GM19239 (cell line): ENCODE measurements at places on chromosomes 7 and 10.

GRCh38 chr7:46972205-46972604 lies 609.7 kb downstream of the TNS3 start:
- no peak for DNase-seq

- DNase-seq, result no peak
These were observed 299.4 kb downstream of the LRMDA start for GRCh38 chr10:75730847-75731246.

GRCh38 chr10:133071733-133072132 lies 16.0 kb upstream of the ADGRA1 start:
- no peak for DNase-seq

- no peak for DNase-seq
These were observed 162.6 kb downstream of the RAB11FIP2 start for GRCh38 chr10:117884093-117884492.

DNA sequence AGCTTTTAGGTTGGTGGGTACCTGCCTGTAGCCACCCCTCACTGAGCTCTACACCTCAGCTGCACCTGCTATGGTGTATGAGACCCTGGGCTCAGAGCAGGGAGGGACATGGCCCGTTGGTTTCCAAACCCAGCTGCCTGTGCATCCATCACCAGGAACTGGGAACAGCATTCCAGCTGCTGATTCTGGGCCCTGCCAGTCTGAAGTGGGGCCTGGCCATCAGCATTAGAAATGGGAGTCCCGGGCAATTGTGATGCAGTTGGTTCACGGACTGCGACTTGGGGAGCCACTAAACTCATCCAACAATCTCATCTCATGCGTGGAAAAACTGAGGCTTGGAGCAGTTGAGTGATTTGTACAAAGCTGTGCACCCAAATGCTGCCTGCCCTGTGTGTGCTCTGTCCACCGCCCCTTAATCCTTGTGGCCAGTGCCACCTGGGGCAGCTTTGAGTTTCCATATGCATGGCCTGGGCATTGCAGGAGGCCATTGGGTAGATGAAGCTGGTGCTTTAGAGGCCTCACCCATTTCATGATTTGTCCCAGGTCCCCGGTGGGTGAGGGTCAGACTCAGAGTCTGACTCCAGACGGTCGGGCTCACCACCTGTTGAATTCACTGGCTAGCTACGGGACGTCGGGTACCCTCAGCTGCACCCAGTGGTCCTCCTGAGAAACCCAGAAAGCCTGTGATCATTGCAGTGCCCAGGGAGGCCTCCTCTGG lies 109.0 kb upstream of the SHH start:
- DNase-seq, result no peak

GRCh38 chr7:19964246-19964645 lies 190.8 kb upstream of the TMEM196 start:
- DNase-seq, result no peak

DNA sequence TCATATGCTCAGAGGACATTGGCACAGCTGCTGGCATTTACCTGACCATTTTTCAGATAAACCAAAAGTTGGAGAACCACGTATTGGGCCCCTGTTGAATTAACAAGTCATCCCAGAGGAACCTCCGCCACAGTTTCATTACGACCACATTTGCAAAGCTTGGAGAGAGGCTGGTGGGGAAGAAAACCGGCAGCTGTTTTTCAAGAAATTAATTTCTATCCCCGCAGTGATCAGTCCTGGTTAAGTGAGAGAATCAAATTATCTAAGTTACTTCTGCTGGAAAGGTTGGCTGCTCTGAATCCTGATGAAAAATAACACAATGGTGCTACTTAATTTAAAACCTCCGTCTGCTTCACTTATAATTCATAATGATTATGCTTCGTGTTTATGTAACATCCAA lies 737.1 kb upstream of the AUTS2 start:
- no peak for DNase-seq

GRCh38 chr10:35413985-35414861 lies 77.9 kb downstream of the CCNY start:
- DNase-seq, result no peak

- no peak for DNase-seq
These were observed 91.7 kb upstream of the IFRD1 start for GRCh38 chr7:112358513-112358912.

GRCh38 chr10:28798428-28798955 lies 121.2 kb downstream of the BAMBI start:
- DNase-seq, result no peak

GRCh38 chr10:13831711-13832141 lies 245.0 kb downstream of the PRPF18 start:
- DNase-seq, result peak; percentile 52

DNA sequence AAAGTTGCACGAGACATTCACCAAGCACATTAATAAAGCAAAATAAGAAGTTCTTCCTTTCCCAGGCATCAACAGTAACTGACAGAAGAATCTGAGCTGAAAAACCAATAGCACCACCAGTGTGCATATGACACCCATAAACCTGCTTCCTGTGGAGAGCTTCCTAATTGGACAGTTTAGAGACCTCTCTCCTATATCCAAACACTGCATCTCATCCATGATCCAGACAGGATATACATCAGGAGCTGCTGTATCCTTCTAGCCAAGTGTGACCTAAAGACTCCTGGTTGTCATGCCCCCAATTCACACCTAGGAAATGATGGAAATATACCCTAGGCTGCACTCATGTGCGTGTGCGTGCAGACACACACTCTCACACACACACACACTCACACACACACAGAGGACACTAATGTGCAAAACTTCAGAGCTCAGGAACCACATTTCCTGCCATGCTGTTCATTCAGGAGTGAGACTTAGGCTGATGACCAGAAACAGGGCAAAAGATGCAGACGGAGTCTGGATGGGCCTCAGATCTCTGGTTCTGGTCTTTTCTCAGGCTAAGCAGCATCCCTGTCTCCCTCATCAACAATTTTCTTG lies 58.0 kb downstream of the MAP3K8 start:
- DNase-seq, result no peak

- peak; percentile 81 for DNase-seq
These were observed 2.1 kb downstream of the PCOLCE start for GRCh38 chr7:100604028-100604975.

- DNase-seq, result no peak
These were observed 234.7 kb downstream of the CREB5 start for GRCh38 chr7:28647076-28647421.

GRCh38 chr10:111338805-111339204 lies 262.0 kb downstream of the ADRA2A start:
- no peak for DNase-seq

GRCh38 chr10:58465629-58466028 lies 47.0 kb upstream of the BICC1 start:
- no peak for DNase-seq

GRCh38 chr7:156374335-156374734 lies 266.2 kb upstream of the RNF32 start:
- DNase-seq, result no peak
